ENCODE measurements at places on chromosomes 11 and 22.

DNA sequence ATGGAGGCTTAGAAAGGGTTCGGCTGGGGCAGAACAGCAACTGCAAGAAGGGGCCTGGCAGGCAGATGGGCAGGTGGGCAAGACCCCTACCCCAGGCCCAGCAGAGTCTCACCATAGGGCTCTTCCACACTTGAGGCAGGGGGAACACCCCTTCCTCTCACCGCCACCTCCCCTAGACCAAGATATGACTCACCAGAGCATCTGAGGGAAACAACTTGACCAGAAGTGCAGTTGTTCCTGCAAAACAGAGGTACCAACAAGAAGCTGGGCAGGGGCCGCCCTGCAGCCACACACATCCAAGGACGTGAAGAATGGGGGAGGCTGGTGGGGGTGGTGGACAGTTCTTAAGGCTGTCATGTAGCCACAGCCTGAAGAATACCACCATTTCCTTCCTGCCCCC is 10.9 kb downstream of the TMPRSS5 start:
- DNase-seq: no peak

- no peak for DNase-seq
These were observed 350.0 kb upstream of the NCAM1 start for GRCh38 chr11:112610996-112611750.

- DNase-seq: no peak
These were observed 83.0 kb downstream of the MORC2 start for GRCh38 chr22:30885591-30885990.

- no peak for DNase-seq
These were observed 55.8 kb upstream of the ADSL start for GRCh38 chr22:40290516-40290915.

DNA sequence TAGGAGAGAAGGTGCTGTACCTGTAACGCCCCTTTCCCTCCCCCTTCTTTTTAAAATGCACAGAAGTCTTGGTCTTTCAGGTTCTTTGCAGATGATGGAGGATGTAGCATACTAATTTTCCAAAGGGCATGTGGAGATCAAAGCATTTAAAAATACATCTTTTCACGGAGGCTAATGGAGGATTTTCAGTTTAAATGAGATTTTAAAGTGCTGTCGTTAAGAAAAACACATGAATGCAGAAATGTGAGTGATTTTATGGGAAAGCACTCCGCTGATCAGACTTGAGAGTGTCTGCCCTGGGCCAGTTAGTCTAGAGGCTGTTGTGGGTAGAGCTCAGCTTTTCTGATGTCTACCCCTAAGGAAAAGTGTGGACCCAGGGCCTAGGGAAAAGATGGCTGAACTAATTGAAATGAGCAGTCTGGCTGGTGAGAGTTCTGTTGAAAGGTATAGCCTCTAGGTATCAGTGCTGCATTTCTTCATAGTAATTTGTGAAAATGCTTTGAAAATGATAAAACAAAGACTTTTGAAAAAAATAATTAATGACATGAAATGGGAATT is 2.5 kb downstream of the AMOTL1 start:
- no peak for DNase-seq

DNA sequence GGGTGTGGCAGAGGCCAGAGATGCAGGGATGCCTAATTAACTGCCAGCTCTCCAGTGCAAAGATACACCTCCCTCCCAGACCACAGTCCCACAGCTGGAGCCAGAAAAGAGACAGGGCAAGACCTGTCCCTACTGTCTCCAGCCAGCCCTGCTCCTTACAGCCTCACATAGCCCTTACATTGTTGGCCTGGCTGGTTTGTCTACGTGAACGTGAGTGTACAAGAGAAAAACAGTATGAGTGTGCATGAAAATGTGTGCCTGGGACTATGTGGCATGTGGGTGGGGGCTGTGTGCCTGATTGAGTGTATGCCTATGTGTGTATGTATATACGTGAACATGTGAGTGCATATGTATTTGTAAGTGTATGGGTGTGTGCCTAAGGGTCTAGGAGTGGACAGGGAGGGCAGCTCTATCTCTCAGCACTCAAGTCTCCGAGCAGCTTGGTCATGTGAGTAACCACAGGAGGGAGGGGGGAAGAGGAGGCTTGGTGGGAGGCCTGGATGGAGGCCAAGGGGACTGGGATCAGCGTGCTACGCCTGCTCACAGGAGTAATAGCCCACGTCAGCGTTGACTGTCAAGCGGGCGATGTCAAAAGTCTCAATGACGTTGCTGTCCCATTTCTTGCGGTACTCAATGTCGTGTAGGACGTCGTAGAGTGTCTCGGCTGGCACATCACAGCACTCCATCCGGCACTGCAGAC is 6.6 kb upstream of the ARAP1 start:
- DNase-seq: no peak

DNA sequence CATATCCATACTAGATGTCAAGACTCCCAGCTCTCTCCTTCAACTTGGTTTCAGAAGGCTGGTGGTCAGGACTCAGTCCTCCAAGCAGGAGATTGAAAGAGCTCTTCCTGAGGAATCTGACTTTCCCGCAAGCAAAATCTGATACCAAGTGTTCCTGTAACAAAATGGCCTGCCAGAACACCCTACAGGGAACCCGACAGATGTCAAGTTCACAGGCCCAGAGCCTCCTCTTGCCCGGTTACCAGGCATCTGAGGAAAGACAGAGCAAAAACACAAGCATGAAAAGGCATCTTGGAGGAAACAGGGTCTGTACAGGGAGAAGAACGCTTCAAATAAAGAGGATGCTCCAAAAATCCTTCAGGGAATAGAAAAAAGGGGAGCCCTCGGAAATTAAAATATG is 8.7 kb upstream of the KCNJ5 start:
- no peak for DNase-seq

- DNase-seq: no peak
These were observed 9.1 kb upstream of the GLYATL1B start for GRCh38 chr11:59076876-59077571.

DNA sequence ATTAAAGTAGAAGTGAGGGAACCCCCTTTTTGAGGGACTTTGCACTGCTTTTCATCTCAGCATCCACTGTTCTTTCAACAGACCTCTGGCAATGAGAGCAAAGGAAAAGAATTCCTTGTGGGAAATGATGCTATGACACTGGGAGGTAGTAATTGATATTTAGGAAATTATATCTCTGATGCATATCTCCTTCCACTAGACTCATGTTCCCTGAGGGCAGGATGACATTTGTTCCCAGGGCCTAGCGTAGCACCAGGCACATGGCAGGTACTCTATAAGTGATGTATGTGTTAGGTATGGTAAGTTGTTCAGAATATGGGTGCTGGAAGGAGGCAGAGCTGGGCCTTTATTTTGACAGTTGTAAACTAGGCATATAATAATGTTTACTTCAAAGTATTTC is 142.9 kb downstream of the CCDC81 start:
- no peak for DNase-seq

DNA sequence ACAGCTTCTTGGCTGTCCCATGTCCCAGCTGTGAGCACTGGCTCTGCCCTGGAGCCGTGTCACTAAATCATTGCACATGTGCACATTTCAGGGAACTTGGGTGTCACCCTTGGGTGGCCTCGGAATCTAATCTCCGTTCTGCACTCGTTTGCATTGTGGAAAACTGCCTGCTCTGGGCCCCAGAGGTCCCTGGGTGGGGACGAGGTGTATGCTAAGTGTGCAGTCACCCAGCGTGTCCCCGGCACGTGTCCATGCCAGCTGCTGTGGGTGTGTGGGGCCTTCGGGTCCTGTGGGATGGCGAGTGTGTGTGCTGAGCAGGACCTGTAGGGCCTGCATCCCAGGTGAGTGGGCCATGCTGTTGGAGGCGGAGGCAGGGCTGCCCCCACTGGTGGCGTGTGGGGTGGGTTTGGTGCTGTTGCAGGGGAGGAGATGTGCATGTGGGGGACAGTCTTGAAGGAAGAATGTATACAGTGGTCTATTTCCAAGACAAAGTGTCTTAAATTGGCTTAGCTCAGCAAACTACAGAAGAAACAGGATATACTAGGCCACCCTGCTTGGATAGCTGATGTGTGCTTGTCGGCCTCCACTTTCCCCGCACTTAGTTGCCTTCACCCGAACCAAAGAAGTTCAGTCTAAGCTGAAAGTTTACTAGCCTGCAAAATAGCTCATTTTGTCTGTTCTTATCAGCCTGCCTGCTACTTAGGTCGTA is 14.6 kb downstream of the TANGO2 start:
- DNase-seq: no peak

DNA sequence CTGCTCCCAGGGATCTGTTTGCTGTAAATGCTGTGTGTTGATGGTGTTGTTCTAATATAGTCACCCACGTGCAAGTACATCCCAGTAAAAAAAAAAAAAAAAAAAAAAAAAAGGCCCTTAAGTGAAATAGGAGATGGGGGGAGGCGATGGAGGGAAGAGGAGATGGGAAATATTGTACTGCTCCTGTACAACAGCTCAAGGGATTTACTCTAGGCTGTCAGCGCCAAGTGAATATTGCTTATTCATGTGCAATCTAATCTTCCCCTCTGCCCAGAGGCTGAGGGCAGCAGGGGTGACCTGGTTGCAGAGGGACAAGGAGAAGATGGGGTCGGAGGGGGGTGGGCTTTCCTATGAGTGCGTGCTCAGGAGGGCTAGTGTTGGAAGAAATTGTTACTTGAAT is 206.2 kb upstream of the CADM1 start:
- no peak for DNase-seq

- DNase-seq: no peak
These were observed 97.4 kb downstream of the NTM start for GRCh38 chr11:131467645-131468394.

- no peak for DNase-seq
These were observed 33.9 kb upstream of the MN1 start for GRCh38 chr22:27835446-27835845.

- DNase-seq: no peak
These were observed 211.1 kb downstream of the BRD1 start for GRCh38 chr22:49616356-49617231.

DNA sequence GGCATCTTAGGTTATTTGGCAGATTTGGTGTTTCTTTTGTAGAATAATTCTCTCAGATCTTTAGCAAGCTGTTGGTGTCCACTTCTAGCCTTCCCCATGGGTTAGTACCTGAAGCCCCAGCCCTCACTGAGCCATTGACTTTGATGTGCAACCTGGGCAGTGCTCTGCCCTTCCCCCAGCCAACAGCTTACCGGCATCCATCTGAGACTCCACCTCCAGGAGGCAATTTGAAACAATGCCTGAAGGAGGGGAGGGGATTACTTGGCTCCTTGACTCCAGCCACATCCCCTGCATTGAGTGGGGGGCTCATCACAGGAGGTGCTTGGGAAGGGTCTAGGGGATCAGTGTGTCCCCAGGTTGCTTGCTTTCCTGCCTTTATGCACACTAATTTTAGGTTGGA is 114.8 kb downstream of the TRIM29 start:
- DNase-seq: no peak

- DNase-seq: no peak
These were observed 138.1 kb upstream of the MPPED2 start for GRCh38 chr11:30724274-30724673.

- no peak for DNase-seq
These were observed 118.8 kb downstream of the INSC start for GRCh38 chr11:15233371-15234165.

DNA sequence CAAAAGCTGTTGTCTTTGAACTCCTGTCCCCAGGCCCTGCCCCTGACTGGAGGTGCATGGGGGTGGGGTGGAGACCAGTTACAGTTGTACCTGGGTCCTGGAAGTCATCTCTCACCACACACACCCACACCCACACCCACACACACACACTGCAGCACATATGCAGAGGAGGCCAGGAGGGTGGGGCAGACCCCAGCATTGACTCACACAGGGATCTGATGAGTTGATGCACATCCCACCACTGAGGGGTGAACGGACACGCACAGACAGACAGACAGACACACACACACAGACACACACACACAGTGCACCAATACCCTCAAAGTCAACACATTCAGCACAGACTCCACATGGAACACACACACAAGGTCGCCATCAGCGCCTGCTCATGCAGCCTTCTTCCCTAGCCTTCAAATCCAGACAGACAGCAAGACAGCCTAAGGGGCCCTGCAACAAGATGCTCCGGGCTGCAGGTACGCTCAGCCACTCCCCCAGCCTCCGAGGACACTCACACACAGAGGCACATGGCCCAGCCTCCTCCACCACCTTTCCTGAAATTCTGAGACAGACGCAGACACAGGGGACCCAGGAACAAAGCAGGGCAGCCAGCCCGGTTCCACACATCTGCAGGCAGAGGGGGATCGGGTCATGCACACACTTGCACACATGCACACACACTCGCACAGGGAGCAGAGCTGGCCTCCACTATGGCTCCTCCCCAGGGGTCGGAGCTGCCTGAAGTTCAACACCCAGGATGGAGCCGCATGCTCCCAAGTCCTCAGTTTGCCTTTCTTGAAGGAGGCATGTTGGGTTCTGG is 26.5 kb downstream of the SYT7 start:
- no peak for DNase-seq

DNA sequence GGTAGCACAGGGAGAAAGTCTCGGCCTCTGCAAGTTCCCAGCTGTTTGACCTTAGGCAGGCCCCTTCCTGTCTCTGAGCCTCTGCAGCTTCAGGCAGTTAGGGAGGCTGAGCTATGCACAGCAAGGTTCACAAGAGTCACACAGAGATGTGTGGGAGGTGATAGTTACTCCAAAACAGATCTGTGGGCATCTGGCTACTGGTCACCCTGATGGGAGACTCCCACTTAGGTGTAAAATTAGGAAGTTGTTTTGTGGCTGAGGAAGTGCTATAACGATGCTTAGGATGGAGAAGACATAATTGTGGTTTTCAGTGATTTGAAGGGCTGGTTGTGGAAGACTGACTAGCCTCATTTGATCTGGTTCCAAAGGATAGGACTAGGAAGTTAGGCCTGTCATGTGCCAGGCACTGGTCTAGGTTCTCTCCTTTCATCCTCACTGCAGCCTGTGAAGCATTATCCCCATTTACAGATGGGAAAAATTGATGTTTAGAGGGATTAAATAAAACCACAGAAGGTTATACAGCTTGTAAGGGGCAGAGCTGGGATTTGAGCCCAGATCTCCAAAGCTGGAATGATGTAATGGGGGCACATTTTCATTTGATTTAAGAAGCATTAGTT is 13.5 kb downstream of the ACO2 start:
- DNase-seq: no peak

- DNase-seq: no peak
These were observed 72.7 kb downstream of the TRAF6 start for GRCh38 chr11:36437413-36437812.

DNA sequence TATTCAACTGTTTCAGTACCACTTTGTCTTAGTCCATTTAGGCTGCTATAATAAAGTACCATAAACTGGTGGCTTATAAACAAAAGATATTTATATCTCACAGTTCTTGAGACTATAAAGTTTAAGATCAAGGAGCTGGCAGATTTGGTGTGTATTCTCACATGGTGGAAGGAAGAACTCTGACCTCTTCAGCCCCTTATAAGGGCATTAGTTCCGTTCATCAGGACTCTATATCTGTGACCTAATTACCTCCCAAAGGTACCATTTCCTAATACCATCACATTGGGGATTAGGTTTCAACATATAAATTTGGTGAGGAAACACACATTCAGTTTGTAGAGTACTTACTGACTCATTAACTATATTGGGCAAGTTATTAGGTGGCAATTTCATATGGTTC is 10.7 kb upstream of the ARL14EP start:
- no peak for DNase-seq

GRCh38 chr22:17540481-17540880 is 22.8 kb upstream of the SLC25A18 start:
- no peak for DNase-seq
